ENCODE measurements at places on chromosomes 2 and 18.
A peak's percentile ranks its signal among the peaks of the same experiment; 100 is the strongest.

DNA sequence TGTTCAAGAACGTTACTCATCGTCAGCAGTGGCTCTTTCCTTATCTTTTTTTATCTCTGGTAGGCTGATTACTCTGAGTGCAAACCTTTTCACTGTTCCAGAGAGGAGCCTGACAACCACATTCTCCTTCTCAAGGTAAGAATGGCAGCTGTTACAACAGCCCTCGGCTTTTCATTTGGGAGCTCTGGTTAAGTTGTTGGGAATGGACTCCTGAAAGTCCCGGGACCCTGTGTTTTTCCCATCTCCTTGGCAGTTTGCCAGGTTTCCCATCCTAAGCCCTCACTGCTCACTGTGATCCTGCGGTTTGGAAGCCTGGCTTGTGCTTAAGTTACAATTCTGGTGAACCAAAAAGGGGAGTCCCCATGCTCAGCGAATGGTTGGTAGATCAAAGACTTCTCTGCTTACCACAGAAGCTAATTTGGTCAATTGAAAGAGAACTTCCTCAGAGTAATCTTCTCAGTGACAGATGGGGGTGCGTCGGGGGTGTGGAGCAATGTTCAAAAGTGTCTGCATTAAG is 122.3 kb downstream of the LYPD6B start:
- no peak for DNase-seq

GRCh38 chr2:10079266-10079869 is 843 bp downstream of the CYS1 start:
- peak; percentile 87 for DNase-seq

GRCh38 chr18:30632071-30632698 is 410.4 kb downstream of the DSC3 start:
- DNase-seq, result no peak

- DNase-seq, result no peak
Measured at GRCh38 chr18:59820663-59821062, 79.1 kb upstream of the PMAIP1 start.

- DNase-seq, result no peak
Measured at GRCh38 chr2:232438951-232439757, 16.8 kb upstream of the ALPI start.

DNA sequence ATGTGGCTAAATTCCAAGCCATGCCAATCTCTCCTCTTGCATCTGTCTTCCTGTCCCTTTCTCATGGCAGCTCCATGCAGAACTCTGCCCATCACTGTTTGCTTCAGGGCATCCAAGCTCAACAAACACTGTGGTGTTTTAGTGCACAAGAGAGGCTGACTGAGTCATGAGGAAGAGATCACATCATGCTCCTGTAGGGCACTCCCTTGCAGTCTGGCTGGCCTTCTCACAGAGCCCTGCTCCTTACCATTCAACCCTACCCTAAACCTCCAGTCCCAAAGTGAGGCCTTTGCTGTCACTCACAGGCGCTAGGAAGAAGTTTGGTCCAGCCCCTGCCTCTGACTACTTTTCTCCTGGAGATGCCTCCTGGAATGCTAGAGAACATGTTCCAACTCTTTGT is 194.0 kb downstream of the LRATD1 start:
- no peak for DNase-seq

DNA sequence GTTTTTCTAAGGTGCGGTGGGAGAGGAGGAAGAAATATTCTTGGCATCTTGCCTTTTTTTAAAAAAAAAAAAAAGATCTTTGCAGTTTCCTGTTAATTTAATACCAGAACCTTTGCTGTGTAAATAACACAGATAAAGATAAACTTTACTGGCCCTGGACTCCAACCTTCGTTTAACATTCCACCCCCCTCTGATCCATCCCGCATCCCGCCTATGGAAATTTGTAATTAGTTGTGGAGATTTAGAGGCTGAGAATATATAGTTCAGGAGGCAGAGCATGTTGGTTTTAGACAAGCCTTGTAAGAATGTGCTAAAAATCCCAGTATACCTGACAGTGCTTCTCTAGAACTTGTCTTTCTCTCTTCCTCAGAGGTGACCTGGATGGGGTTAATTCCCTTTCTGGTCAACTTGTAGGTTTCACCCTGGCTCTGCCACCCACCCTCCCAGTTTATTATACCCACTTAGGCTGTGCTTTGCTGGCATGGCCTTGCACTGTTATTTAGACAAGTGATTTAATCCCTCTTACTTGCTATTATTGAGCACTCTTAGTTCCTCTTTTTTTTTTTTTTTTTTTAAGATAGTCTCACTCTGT is 2.9 kb upstream of the C2orf72 start:
- DNase-seq, result no peak

DNA sequence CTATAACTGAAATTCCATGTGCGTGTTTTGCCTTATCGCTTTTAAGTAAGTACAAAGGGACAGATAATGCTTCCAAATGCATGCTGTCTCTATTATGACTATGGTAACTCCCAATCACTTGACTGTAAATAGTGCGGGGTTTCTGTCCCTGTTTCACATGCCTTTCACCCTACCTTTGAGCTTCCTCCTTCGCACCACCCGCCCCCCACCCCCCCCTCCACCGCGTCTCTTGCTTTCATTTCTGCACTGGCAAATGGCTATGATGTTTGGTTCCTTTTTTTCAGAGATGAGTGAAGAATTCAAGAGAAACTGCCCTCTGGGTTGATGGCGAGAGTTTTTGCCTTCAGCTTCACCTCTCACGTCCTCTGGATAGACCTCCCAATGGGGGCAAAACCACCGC is 25.0 kb upstream of the SPP2 start:
- DNase-seq, result no peak

DNA sequence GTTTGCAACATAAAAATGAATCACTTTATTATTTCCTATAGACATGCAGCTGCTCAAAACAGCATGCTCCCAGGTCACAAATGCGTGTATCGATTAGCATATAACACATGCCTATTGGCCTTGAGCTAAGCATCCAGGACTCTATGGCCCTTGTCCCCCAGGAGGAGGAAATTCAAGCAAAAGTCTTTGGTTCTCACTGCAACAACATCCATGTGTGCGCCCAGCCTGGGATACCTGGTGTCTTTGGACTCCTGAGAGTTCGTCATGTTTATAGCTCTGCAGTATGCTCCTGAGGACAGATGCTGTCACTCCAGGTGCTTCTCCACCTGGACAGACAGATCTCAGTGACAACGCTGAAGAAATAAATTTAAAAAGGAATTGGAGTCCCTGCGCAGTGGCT is 284.6 kb downstream of the PHLPP1 start:
- no peak for DNase-seq

DNA sequence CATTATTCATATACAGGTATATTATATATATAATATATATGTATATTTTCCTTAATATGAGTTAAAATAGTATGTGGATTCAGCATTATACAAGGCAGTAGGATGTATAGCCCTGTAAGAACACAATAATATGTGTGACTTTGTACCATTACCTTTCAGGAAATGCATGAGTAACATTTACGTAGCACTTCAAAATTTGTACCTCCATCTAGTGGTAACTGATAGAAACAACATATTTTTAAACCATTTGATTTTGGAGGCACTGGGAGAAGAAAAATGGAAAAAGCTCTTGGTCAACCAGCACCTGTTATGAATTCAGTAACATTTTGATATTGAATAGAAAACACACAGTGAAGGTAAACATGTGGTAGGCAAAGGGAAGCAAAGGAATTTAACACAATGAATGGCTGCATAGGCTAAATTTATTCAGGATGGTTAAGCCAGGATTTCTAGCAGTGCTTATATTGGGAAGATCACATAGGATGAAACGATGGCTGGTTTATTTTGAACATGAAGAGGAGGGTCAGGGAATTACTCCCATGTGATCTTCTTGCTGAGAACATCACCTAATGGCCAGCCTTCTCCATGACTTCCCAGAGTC is 565.5 kb downstream of the CCDC85A start:
- DNase-seq, result no peak

DNA sequence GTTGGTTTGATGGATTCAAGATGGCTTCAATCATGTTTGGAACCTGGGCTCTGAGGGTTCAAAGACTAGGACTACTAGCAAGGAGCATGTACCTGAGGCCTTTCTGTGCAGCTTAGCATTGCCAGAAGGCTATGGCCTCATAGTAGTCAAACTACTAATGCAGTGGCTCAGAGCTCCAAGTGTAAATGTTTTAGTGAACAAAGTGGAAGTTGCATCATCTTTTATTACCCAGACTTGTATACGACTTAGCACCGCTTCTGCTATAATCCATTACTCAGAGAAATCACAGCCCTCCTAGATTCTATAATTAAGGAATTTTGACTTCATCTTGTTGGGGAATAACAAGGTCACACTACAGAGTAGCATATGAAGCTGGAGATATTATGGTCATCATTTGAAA is 210.5 kb downstream of the ERBB4 start:
- DNase-seq, result no peak

- DNase-seq, result no peak
Measured at GRCh38 chr2:169360984-169361705, 1.2 kb downstream of the LRP2 start.

Data from sigmoid colon (tissue), 7 donors.